ENCODE measurements at places on chromosomes 3 and 15.

DNA sequence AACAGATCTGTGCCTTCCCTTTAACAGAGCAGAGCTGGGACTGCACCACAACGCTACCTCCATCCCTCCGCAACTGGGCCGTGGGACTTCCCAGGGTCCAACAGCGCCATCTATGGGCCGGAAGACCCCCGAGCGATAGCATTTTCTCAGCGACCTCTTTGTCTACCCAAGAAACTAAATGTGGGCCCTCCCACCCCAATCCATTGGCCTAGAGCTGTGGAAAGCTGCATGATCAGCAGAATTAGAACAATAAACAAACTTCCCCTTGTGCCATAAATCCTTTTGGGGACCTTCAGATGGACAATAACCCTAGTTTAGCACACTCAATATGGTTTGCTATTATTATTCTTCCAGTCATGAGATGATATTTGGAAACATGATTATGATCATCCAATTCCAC lies 74.8 kb upstream of the NTRK3 start:
- peak; percentile 81 for DNase-seq

DNA sequence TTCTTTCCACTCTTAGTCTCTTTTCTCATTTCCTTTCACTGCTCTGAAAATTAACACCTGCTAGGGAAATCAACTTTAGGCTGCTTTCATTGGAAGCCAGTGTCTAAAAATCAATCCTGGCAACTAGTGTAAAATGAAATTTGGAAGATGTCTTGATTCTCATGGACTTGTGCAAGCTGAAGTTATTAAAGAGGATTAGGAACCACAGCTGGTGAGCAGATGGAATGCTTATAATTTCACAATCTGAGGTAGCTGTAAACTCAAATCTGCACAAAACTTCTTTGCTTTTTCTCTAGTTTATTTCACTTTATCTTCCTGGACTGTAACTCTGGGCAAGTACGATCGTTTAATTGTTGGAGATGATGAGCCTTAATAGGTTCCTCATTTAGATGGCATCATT lies 175.6 kb downstream of the GHSR start:
- DNase-seq, result no peak

GRCh38 chr3:126077754-126078153 lies 6.2 kb downstream of the SLC41A3 start:
- DNase-seq, result no peak

- no peak for DNase-seq
These were observed 25.7 kb upstream of the GRAMD1C start for GRCh38 chr3:113812854-113813253.

GRCh38 chr3:30180310-30181177 lies 425.9 kb upstream of the TGFBR2 start:
- DNase-seq, result no peak

GRCh38 chr3:35071772-35072171 lies 567.6 kb upstream of the ARPP21 start:
- DNase-seq, result no peak

- DNase-seq, result no peak
These were observed 357.1 kb upstream of the PROK2 start for GRCh38 chr3:72142028-72142427.

DNA sequence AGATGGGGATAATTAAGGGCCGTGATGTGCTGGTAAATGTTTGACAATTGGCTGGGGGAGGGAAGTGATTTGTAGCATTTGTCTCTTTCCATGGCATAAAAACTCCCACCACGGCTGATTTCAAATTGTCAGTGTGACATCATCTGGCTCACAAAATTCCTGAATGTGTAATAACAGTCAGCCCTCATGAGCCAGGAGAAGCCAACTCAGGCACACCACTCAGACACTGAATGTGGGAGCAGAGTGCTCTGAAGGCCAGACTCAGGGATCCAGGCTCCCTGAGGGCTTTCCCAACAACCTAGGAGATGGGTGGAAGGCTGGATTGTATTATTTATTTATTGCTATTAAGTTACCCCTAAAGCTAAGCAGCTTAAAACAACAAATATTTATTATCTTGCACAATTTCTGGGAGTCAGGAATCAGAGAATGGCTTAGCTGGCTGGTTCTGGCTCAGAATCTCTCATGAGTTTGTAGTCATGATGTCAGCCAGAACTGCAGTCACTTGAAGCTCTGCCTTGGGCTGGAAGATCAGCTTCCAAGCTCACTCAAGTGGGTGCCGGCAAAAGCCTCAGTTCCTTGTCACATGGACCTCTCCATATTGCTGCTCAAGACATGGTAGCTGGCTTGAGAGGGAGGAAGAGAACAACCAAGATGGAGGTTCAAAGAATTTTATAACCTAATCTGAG lies 6.5 kb upstream of the CPEB1 start:
- no peak for DNase-seq
